ENCODE measurements at places on chromosomes 13 and 19. TPM values are rescaled to one million over a fixed set of nuclear protein-coding genes. Genes with fewer than 3 reads are reported as not detected.

Gene NR2C2AP
- total RNA-seq: 6.9 TPM

Gene PRR22
- total RNA-seq: 0.29 TPM

Gene PDCD2L
- total RNA-seq: 38.1 TPM

Gene KLK2
- total RNA-seq: 0.11 TPM

Gene CKM
- total RNA-seq: not detected

Gene CPB2
- not detected for total RNA-seq

Gene MARCHF2
- total RNA-seq: 10.1 TPM

Gene FRY
- total RNA-seq: 1.6 TPM

Gene GSX1
- not detected for total RNA-seq

Gene CACNG6
- not detected for total RNA-seq

Gene COMP
- total RNA-seq: not detected

Gene ZNF136
- total RNA-seq: 11.1 TPM

Gene OR7A17
- total RNA-seq: not detected

Gene IFNL1
- not detected for total RNA-seq

Gene ZNF284
- total RNA-seq: not detected

Gene CRB3
- not detected for total RNA-seq

Gene TGFBR3L
- not detected for total RNA-seq

Gene ZNF880
- 12.7 TPM for total RNA-seq

Gene CCDC8
- not detected for total RNA-seq

Gene PSG1
- total RNA-seq: not detected

Gene ZNF600
- 35.3 TPM for total RNA-seq

Gene ZNF536
- 11.6 TPM for total RNA-seq

Gene TEX29
- not detected for total RNA-seq

Gene IGFLR1
- total RNA-seq: 1.5 TPM

Gene KLK11
- total RNA-seq: not detected

Gene ZNF177
- 2.5 TPM for total RNA-seq

Gene GPR42
- not detected for total RNA-seq

All from Karpas-422 (cell line).